ENCODE measurements at places on chromosomes 13 and 19. TPM values are rescaled to one million over a fixed set of nuclear protein-coding genes. Genes with fewer than 3 reads are reported as not detected.

Gene CKM
- not detected for total RNA-seq

Gene PRR22
- 2.3 TPM for total RNA-seq

Gene TMEM272
- not detected for total RNA-seq

GRCh38 chr19:54188215-54188871 is 1.0 kb downstream of the MBOAT7 start:
- peak overlapping the region; percentile 94 for H3K27ac ChIP-seq
- H3K4me3 ChIP-seq: peak overlapping the region; percentile 36
- no peaks in the 10 kb centered on the region for H3K27me3 ChIP-seq

DNA sequence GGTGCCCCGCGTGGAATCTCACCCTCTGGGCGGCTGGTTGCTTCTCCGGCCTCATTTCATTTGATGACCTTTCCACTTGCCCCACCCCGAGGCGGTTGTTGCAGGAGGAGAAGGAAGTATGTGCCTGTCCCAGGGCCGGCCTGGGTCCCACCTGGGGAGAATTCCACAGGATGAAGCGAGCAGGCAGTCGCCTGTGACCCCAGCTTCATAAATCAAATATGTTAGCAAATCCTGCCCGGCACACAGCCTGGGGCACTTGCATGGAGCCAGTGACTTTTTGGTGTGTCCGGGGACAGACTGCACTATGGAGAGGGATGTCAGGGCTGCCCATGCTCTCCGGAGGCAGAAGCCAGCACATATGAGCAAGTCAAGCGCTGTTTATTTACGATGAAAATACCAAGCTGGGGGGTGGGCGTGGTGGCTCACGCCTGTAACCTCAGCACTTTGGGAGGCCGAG is 19.7 kb upstream of the ZBTB7A start:
- no peaks in the 10 kb centered on the region for H3K27me3 ChIP-seq
- no peaks in the 10 kb centered on the region for H3K36me3 ChIP-seq
- no peaks in the 10 kb centered on the region for H3K4me1 ChIP-seq
- H3K27ac ChIP-seq: no peak overlapping the region
- DNase-seq: no peak

DNA sequence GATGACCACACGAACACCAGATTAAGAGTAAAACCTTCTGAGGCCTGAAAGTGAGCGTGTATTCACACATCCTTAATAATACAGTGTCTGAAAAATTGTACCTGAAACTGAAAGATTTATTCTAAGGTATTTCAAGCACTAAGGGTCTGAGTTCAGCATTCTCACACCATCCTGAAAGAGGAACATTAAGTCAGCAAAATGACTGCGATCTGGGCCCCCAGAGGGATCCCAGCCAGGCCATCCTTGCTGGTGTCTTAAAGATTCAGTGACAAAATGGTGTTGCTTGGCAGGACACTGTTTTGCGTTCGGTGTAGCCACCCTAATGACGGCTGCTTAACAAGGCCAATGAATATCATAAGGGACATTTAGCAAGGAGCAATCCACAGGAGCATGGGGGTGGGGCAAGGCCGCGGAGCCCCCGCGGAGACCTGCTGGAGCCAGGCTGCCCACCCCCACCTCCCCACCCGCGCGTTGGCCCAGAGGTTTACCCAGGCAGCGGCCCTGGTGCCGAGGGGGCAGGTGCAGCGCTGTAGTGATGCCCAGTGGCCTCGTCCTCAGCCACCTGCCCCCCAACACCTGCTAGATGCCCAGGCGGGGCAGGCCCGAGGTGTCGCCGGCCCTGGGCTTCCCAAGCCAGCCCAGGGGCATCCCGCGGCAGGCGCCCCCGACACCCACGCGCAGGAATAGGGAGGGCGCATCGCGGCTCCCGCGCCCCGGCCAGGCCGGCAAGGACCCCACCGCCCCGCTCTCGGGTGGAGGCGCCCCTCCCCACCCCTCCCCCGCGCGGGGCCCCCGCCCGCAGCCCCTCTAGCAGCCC is 742 bp downstream of the NALCN start:
- peaks cover 12% of the 10 kb centered on the region for H3K4me1 ChIP-seq
- H3K27ac ChIP-seq: no peak overlapping the region
- no peak for DNase-seq
- no peaks in the 10 kb centered on the region for H3K36me3 ChIP-seq
- peak overlapping the region; percentile 65 for H3K4me3 ChIP-seq
- H3K27me3 ChIP-seq: no peaks in the 10 kb centered on the region

- no peaks in the 10 kb centered on the region for H3K27me3 ChIP-seq
- no peak overlapping the region for H3K4me3 ChIP-seq
- no peaks in the 10 kb centered on the region for H3K36me3 ChIP-seq
- H3K27ac ChIP-seq: no peak overlapping the region
- DNase-seq: no peak
These were observed 24.0 kb upstream of the ZNF492 start for GRCh38 chr19:22610121-22610520.

DNA sequence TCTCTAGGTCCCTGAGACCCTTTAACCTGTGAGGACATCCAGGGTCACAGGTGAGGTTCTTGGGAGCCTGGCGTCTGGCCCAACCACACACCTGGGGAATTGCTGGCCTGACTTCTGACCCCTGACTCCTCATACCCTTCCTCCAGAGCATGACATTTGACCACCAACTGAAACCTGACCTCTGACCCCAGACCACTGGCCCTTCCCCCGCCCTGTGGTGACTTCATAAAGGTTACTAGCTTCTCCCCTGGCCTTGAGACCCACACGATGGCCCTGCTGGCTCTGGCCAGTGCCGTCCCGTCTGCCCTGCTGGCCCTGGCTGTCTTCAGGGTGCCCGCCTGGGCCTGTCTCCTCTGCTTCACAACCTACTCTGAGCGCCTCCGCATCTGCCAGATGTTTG is at the start of gene SPACA6:
SPACA6 (plus strand) TSS at position 71 of the 400 bp plus-strand sequence; CDS start at position 268, 197 bp downstream.
- H3K4me3 ChIP-seq: no peak within 1 kb of the TSS
- peaks cover 21% of the 10 kb centered on the region for H3K4me1 ChIP-seq
- DNase-seq: no peak
- H3K27ac ChIP-seq: peak within 1 kb of the TSS; percentile 90
- no peaks in the 10 kb centered on the region for H3K27me3 ChIP-seq

DNA sequence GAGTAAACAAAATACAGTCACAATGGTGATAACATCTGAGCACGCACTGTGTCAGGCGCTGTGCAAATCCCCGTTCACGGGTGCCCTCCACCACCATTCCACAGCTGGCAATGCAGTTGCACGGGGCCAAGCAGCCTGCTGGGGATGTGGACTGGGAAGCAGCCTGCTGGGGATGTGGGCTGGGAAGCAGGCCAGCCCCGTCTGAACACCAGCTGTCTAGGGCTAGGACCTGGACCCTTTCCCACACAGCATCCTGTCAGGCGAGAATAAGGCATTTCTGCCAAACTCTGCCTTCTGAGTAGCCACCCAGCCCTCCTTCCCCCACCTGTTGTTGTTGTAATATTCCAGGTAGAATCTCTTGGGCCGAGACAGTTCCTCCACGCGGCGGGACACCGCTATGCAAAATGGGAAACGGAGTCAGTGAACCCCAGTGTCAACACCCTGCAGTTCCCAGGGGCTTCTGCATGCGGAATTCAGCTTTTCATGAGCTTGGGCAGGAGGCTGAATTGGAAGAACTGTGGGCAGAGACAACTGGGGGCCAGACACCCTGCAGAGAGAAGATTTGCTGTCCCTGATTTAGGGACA is 27.8 kb upstream of the MIER2 start:
- H3K27ac ChIP-seq: no peak overlapping the region
- H3K4me1 ChIP-seq: no peaks in the 10 kb centered on the region
- H3K4me3 ChIP-seq: no peak overlapping the region
- no peaks in the 10 kb centered on the region for H3K27me3 ChIP-seq
- H3K36me3 ChIP-seq: no peaks in the 10 kb centered on the region

DNA sequence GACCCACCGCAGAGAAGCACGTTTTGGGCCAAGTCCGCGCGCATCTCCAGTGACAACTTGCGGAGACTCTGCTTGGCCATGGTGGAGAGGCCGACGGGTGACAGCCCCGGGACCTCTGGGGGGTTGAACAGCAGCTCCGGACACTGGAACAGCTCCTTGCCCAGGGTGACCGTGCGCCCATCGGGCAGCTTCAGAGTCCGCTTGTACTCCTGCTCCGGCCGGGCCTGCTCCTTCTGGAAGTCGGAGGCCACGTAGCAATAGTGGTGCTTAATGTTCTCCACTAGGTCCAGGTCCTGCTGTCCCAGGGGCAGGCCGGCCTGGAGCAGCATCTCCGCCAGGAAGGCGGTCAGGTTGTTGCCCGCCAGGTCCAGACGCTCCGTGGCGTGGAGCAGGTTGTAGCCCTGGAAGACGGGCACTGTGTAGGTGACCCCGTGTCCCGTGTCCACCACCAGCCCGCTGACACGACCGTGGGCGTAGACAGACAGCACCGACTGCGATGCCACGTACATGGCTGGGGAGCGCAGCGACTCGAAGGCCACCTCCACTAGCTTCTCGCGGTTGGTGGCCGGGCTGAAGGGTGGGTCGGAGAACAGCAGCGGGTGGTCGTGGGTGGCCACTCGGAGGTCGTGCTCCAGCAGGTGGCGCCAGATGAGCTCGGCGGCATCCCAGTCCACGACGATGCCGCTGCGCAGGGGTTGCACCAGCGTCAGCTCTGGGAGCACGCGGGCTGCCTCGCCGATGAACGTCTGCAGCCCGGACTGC is 743 bp downstream of the ACTL9 start:
- no peak for DNase-seq
- no peaks in the 10 kb centered on the region for H3K36me3 ChIP-seq
